ENCODE measurements at places on chromosomes 6 and 20.

DNA sequence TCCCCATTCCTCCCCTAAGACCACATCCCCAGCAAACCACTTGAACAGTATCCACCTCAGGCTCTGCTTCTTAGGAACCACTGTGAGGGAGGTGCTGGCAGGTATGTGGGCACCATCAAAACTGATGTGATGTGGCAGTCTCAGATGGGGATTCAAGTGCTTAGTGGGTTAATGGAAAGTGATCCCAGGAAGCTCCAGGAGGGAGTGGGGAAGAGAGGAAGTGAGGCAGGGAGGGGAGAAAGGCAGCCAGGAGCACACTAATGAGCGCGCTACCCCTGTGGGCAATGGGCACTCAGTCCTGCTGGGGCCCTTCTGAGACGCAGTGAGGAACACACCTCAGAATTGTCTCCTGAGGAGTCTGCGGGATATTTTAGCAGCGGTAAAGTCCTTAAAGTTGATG is 263.1 kb upstream of the MOCS1 start:
- no peak for DNase-seq

GRCh38 chr6:37930288-37930971 is 110.9 kb downstream of the ZFAND3 start:
- DNase-seq = no peak

GRCh38 chr6:41470331-41471063 is 75.7 kb upstream of the FOXP4 start:
- peak; percentile 40 for DNase-seq

- DNase-seq = no peak
These were observed 9.3 kb downstream of the DUSP15 start for GRCh38 chr20:31861135-31861384.

- peak; percentile 16 for DNase-seq
These were observed at the start of gene PI3 for GRCh38 chr20:45174434-45175364. PI3 (plus strand) TSS chr20:45174902; CDS start chr20:45174923, 21 bp downstream.

- DNase-seq = no peak
These were observed 5.5 kb downstream of the E2F1 start for GRCh38 chr20:33680686-33681085.

GRCh38 chr6:22302838-22303237 is 6.0 kb upstream of the PRL start:
- no peak for DNase-seq

- DNase-seq = no peak
These were observed 27.0 kb upstream of the FRMD1 start for GRCh38 chr6:168105813-168106632.

DNA sequence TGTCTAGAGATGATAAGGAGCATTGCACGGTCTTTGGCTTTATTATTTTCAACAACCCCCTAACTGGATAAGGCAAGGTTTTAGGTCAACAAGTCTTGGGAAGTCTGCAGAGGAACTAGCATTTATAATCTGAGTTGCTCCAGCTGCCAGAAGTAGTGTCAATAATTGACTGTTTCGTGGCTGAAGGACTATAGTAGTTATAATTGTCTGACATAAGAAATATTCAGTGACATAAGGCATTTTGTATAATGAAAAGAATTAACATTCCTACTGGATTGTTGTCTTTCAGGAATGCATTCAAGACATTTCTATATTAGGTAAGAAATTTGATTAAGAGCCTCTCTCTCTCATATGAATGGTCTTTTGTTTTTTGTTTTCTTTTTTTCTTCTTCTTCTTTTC is 136.9 kb upstream of the SGK1 start:
- no peak for DNase-seq

GRCh38 chr6:104123227-104123626 is 736.5 kb downstream of the HACE1 start:
- DNase-seq = no peak

DNA sequence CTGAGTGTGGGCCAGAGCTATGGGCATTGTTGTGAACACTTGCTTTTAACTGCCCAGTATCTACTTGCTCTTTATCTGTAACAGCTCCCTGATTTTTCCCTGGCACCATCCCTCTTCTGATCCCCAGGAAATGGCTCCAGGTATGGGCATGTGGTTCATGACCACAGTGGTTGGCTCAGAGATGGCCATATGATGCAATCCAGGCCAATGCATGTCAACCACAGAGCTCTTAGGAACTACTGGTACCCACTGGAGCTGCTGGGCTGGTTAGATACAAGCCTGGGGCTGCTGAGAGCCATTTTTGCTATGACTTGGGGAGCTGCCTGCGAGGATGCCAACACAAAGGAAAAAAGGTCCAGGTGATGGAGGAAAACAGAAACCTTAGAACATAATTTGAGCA is 55.6 kb downstream of the KCNB1 start:
- no peak for DNase-seq

All from NCI-H460 (cell line).